ENCODE measurements at places on chromosomes 3 and 15. TPM values are rescaled to one million over a fixed set of nuclear protein-coding genes. Genes with fewer than 3 reads are reported as not detected.

GRCh38 chr3:80914854-80915253 lies 846.6 kb downstream of the GBE1 start:
- DNase-seq, result no peak

Gene DUOX2
- total RNA-seq, result not detected

DNA sequence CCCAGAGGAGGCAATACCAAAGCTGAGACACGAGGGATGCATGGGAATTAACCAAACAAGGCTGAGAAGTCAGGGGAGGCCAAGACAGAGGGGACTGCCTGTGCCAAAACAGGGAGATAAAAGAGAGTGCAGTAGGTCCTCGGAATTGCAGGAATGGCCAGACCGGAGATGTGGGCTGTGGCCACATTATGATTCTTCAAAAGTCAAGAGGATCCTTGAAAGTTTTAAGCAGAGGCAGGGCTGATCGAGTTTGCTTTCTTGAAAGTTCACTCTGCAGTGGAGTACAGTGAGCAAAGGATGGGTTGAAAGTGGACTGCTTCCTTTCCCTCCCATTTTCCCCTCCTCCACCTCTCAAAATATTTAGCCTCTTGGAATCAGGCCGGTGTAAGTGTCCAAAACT lies 73.9 kb upstream of the ADAMTS9 start:
- no peak for DNase-seq

DNA sequence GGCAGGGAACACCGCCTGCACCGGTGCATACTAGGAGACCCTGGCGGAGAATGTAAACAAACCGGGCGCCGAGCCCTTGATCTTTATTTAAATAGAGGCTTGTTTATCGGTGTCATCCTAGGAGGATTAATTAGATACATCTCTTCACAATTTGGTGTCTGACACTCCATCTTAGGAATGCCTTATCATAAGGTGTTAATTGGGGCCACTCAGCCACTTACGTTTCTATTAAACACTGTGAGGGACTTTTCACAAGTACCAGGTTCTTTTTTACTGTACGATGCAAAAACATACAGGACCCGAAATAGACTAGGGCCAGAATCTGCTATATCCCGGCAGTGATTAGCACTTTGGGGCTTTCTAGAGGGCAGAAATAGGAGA lies 8.0 kb downstream of the EOMES start:
- no peak for DNase-seq

Gene TMC3
- total RNA-seq, result not detected

- no peak for DNase-seq
These were observed 263.0 kb downstream of the EBLN2 start for GRCh38 chr3:73324203-73325155.

Gene RASL12
- total RNA-seq, result not detected

GRCh38 chr15:81184188-81184587 lies 12.5 kb upstream of the IL16 start:
- no peak for DNase-seq

DNA sequence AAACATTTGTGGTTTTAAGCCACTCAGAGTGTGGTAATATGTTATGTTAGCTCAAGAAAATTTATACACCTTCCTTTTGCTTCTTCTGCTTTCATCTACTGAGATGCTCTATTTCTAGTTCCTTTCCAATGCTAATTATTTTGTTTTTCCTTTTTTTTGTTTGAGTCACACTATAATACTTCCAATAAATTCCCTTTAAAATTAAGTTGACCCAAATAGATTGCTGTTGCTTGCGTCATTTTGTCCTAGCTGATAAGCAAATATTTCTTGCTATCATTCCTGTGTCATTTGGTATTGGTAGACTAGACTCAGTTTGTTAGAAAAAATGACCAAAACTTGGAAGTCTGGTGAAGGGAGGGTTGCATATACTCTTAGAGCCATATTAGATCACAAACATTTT lies 437.0 kb upstream of the CNTN6 start:
- DNase-seq, result no peak

- no peak for DNase-seq
These were observed 43.2 kb upstream of the PTPN23 start for GRCh38 chr3:47337656-47338055.

- DNase-seq, result no peak
These were observed 146.0 kb upstream of the FRMD4B start for GRCh38 chr3:69531576-69532546.

Gene ALAS1
- total RNA-seq, result 30.0 TPM

DNA sequence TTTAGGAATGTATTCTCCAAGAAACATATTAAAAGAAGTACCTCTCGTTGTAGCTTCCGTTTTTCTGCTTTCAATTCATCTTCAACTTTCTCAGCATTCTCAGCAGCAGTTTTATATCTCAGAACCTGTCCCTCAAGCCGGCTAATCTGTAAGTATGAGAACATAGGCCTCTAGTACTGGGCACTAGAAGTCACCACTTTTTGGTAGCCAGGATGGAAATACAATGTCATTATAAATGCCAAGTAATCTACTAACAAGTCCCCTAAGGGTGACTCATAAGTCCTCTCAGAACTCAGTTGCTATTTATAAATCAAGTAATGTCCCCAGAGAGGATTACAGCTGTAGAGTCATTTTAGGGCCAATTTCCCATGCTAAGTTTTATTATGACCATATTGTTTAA lies 61.1 kb downstream of the MLH1 start:
- DNase-seq, result peak; percentile 61

DNA sequence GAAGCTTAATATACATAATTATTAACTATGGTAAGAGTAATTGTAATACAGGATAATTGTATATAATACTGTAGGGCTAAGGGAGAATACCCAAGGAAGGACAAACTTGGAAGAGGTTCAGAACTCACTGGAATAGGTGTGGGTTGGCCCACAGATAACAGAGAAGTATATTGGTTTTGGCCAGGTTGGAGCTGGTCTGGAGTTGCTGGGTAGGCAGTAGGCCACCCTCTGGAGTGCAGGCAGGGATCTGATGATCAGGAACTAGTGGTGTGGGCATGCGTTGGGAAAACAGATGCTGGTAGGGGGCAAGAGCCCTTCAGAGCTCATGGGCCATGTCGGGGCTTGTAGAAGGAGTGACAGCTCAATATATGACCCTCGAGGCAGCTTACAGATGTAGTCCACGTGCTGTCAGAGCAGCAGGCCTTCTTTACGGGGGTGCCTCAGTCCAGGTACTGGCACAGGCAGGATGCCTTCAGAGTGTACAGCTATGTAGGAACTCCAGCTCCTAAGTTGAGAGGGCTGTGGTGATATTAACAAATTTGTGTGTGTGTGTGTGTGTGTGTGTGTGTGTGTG lies 12.4 kb downstream of the IREB2 start:
- DNase-seq, result no peak

DNA sequence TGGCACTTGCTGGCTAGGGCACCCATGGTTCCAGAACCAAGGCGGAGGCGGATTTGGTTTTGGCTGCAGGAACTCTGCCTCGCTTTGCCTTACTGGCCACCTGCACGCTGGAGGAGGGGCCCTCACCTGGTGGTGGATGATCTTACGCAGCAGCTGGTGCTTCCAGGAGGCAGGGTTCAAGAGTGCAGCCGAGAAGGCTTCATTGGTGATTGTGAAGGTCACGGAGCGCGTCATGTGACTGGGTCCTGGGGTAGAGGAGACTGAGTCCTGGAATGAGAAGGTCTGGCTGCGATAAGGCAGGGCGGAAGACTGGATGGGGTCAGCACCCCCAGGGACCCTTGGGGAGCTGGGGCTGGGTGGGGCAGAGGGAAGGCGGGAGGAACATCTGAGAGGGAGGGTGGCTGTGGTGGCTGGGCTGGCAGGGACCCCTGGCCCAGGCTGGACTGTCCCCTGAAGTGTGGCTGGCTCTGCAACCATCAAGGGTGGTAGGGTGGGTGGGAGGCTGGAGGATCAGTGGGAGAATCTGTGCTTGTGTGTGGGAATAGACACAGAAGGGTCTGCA lies 25.8 kb upstream of the GOLGA6C start:
- DNase-seq, result no peak

Gene TRIP4
- 27.5 TPM for total RNA-seq

Gene CD96
- not detected for total RNA-seq

DNA sequence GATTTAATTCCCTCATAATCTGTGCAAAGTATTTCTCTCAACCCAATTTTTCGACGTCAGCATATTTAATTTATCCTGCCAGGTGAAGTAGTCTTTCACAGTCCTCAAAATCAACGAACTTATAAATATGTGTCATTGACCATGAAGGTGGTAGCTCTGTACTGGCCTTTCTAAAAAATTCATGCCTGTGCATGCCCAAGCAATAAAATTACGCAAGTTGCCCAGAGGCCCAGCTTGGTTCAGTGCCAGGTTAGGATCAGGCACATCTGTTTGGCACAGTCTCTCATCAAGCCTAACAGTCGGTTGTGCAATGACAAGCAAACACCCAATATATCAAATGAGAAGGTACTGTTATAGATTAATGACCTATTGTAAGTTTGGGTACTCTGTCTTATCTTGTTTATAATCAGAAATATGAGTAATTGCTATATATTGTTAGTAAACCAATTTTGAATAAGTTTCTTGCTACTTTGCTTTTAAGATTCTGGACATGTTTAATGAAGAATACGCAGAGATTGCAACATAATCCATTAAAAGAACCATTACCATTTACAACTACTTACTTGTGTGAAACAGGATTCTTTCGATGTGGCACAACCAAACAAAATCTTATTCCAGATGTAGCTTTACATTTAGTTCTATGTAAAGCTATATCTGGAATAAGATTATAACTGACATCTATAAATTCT lies 159.0 kb upstream of the IL12A start:
- DNase-seq, result peak; percentile 76

Gene ACAN
- not detected for total RNA-seq

GRCh38 chr3:189249987-189250386 lies 78.2 kb downstream of the TPRG1 start:
- DNase-seq, result no peak

GRCh38 chr3:69647511-69648110 lies 91.7 kb upstream of the MITF start:
- no peak for DNase-seq

Gene SIDT1
- not detected for total RNA-seq

Gene IL17RB
- not detected for total RNA-seq

DNA sequence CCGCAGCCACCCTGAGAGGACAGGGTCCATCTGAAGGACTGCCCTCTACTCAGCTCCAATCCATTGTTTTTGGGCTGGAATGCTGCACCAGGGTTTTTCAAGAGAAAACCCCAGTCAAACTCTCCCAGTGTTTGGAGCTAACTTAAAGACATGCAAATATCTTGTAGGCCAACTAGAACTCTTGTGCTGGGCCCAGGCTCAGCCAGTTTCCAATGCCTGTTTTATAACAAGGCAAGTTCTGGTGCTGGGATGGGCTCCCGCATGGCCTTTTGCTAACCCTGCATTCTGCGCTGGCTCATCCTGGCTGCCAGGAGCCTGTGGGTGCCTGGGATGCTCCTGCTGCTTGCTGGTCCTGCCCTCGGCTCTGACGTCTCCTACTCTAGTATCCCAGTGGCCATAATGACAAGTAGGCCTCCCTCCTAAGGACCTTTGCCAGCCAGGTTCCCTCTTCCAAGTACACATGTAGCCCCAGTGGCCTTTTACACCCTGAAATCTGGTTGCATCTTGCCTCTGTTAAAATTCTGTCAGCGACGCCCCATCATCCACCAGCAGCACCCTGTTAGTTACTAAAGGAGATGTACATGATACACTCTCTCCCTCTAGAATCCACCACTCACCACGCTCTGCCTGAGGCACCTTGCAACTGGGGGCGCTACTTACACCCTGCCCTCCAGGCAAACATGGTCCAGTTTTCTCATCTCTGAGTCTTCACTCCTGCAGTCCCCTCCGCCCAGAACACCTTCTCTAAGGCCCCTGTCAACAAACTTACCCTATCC lies 30.5 kb upstream of the RAB6B start:
- no peak for DNase-seq

- DNase-seq, result no peak
These were observed 10.3 kb downstream of the AP3S2 start for GRCh38 chr15:89883518-89883917.

- DNase-seq, result peak; percentile 68
These were observed 49.3 kb downstream of the TMOD3 start for GRCh38 chr15:51878446-51879386.

DNA sequence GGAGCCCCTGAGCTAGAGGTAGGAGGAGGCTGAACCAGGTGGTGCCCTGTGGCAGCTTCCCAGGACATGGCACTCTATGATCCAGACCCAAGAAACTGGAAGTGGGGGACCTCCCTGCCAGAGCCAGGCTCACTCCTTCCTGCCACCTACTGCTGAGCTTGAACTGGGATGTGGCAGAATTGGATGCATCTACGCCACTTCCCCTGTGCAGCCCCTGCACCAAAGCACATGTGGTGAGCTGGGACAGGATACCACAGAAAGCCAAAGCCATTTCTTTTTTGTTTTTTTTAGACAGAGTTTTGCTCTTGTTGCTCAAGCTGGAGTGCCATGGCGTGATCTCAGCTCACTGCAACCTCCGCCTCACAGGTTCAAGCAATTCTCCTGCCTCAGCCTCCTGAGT lies 518.0 kb upstream of the PPP2R3A start:
- no peak for DNase-seq

Gene MESP2
- total RNA-seq, result 0.21 TPM

- DNase-seq, result no peak
These were observed 147.7 kb upstream of the BHLHE40 start for GRCh38 chr3:4831580-4831950.

Gene GPR87
- total RNA-seq, result not detected

Gene ST8SIA2
- total RNA-seq, result not detected

DNA sequence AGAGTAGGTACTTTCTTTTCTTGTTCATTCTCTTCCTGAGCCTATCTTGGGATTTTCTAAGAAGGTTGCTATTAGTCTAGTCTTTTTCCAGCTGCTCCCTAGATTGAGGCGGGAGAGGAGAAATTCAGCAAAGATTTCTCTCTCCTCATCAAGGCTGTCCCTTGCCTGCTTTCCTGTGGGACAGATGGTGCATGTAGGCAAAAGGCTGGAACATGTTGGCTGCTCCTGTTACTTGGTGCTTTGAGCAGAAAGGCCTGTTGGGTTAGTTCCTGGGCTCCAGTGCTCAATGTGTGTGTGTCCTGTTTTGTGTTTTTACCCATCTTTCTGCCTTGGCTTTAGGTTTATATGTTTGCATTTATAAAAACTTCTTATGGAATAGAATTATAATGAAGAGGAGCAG lies 9.1 kb upstream of the SNRPN start:
- no peak for DNase-seq

Gene SKOR1
- total RNA-seq, result 0.05 TPM

GRCh38 chr3:124383051-124383450 lies 347.2 kb upstream of the UMPS start:
- DNase-seq, result no peak

GRCh38 chr3:114034211-114034610 lies 22.1 kb downstream of the CCDC191 start:
- DNase-seq, result no peak

All from HFFc6 (cell line).